ENCODE measurements at places on chromosomes 7 and 10.

- no peak for DNase-seq
These were observed 120.0 kb downstream of the MKX start for GRCh38 chr10:27625452-27626211.

DNA sequence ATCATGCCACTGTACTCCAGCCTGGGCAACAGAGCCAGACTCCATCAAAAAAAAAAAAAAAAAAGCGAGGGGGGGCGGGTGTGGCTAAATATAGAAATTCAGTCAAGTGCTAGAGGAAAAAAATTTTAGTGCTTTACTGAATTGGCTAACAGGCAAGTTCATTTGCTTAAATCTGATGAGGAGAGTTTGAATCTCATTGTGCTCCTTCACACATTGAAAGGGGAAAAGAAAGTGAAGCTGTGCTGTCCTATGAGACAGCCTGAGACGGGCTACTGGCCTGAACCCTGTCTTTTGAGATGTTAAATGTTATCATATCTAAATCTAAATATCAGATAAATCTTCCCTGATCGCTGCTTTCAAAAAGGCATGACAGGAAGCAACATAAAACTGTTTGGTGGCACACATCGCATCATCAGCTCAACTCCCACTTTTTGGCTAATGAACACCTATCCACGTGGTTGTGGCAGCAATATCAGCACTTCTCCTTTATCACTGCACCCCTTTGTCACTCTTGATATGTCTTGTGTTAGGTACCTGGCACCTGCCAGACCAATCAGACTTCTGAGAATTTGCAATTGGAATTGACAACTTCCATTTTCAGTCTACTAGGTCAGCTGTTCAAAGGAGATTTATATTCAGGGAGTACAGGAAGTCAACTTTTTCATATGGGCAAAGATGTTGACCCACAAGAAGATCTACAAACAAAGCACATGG lies 14.0 kb upstream of the IFIT1B start:
- no peak for DNase-seq

GRCh38 chr7:1140476-1141104 lies 19.4 kb downstream of the ZFAND2A start:
- DNase-seq = no peak

GRCh38 chr10:108894402-108895301 lies 1028.7 kb downstream of the XPNPEP1 start:
- no peak for DNase-seq

DNA sequence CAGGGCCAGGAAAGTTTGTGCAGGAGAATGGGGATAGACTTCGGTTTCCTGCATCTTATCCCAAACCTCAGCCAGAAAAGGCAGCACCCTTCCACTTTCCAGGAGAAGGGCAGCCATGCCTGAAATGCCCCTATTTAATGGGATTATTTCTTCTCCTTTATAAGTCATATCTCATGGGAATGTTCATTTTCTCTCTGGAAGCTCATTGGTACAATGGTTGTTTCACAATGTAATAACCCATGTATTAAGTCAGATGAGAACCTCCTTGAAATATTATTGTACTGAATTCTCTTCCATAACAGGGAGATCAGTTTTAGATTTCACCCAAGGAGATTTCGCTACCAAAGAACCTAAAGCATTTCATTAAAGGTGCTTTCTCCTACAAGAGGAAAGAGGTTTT lies 457.5 kb downstream of the KCNMA1 start:
- no peak for DNase-seq

- DNase-seq = peak; percentile 29
These were observed 93.6 kb downstream of the CACNB2 start for GRCh38 chr10:18233775-18234174.

- no peak for DNase-seq
These were observed 21.3 kb downstream of the BTBD16 start for GRCh38 chr10:122292376-122292775.

DNA sequence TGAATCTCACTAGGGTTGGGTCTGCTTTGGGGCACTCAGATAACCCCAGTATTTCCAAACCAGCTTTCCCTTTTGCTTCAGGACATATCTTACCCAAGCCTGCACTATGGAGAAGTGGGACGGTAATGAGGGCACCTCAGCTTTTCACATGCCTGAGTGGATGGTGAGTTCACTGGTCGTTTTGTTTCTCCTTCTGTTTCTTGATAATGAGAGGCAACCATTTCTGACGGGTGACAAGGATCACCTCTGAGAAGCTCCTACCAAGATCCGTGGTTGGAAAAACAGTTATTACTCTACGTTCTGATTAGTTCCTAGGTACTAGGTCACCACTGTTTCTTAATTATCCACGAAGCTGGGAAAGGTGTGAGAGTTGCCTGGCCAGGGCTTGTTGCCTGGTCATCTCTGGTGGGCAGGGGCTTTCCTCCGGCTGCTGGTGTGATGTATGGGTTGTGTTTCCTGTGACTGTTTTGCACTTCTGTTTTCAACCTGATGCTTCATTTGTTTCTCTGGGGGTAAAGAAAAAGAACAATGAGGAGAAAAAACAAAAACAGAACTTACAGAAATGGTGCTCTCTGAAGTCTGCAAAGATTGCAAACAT lies 65.7 kb upstream of the STRIP2 start:
- DNase-seq = no peak

DNA sequence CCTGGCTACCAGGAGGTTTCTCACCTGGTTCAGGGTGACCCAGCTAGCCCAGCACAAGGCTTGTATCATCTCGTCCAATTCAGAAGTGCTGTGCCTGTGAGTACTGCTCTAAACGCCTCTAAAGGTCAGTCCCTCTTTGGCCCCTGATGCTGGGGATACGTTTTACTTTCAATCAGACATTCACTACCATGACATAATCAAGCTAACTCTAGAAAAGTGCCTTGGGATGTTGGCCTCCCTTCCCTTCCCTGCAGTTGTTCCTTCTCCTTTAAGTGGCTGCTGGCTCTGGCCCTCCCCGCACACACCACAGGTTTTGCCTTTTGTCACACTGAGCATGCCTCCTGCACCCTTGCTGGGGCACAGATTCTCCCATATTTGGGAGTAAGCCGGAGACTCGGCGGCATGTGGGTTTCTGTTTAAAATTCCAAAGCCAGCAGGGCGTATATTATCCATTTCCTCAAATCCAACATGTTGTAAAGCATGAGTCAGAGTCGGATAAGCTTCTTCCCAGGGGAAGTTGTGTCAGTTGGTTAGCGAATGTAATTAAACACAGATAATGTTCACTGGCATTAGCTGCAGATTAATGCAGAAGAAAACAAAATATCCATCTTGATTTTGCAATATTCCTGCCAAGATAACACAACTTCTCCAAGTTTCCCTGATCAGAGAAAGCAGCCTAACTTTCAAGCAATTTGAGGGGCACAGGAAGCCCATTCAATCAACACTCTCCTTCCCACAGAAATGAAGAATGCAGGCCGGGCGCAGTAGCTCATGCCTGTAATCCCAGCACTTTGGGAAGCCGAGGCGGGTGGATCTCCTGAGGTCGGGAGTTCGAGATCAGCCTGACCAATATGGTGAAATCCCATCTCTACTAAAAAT lies 31.8 kb upstream of the VCL start:
- no peak for DNase-seq
